ENCODE measurements at places on chromosomes 3 and 15. TPM values are rescaled to one million over a fixed set of nuclear protein-coding genes. Genes with fewer than 3 reads are reported as not detected.

The AZI2 gene
- total RNA-seq, result 31.6 TPM

DNA sequence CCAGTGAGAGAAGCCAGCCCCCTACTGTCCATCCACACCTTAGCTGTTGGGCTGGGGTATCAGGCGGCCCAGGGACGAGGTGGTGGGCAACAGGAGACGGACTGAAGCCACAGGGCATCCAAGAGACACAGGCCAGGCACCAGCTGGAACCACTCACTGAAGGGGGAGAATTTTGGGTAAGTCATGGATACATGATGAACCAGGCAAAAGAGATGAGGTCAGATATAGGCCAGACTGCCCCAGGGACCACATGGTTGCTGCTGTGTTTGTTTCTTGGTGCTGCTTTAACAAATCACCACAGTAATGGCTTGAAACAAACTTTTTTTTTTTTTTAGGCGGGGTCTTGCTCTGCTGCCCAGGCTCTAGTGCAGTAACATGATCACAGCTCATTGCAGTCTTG is 66.4 kb downstream of the SEMA5B start:
- no peak for DNase-seq

The EPHB1 gene
- total RNA-seq, result not detected

DNA sequence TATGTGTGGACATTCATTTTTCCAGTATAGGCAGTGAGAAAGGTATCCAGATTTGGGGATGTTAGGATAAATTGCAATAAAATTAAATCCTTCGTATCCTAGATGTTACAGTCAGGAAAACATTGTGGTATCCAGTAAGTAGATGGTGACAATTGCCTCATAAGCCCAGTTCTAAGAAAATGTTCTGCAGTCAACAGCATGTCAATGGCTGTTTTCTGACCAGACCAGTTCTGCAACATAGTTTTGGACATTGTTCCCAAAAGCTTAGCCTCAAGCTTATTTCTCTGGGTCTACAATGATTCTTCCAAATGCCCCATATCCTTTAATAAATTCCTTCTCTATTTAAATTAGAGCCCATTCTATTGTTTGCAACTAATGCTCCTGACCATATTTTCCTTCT is 480.7 kb downstream of the FHIT start:
- DNase-seq, result no peak

- no peak for DNase-seq
Measured at GRCh38 chr3:194861375-194861774, 175.7 kb downstream of the FAM43A start.

Data from body of pancreas (tissue), 4 donors.